Stimulated activated CD4-positive, alpha-beta T cell treated with anti-CD3 and anti-CD28 coated beads, TNF-alpha, amount 100 ng/mL, for 4 hours (primary cell): ENCODE measurements at places on chromosomes 4 and X.

DNA sequence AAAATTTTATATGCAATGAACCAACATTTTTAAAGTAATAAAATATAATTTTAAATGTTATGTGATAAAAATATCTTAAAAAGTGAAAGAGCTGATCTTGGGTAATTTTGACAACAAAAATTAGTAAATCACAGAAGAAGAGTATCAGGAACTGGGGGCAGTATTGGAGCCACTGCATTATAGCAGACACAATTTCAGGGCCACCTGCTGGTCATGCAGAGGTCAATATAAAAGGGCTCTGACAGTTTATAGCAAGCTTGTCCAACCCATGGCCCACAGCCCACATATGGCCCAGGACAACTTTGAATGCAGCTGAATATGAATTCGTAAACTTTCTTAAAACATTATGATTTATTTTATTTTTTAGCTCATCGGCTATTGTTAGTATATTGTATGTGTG is 13.0 kb upstream of the LEF1 start:
- no peak for DNase-seq

GRCh38 chr4:70236125-70236524 is 6.3 kb upstream of the CSN3 start:
- no peak for DNase-seq

DNA sequence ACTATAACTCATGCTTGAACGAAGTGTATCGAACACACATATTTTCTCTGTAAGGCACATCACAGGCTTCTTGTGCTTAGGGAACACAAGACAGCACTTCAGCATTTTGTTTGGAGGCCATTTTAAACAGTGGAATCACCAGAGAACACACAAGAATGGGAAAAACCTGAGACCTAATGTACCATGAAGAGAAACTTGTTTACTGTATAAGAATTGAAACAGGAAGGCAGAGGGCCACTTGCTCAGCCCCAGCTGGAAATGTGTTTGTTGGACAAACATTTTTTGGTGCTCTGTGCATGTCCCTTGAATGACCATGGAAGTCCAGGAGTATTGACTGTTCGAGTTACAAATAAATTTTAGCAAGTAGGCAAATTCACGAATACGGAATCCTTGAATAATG is 47.5 kb downstream of the RAPGEF2 start:
- no peak for DNase-seq

DNA sequence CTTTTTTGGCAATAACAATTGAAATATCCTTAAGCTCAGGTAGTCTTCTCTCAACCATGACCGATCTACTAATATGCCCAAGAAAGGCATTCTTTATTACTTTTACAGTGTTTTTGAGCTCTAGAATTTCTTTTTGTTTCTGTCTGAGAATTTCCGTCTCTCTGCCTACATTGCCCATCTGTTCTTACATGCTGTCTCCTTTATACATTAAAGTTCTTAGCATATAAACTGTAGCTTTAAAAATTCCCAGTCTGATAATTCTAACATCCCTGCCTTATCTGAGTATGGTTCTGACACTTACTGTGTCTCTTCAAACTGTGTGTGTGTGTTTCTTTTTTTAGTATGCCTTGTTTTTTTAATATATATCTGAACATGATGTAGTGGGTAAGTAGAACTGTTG is 658.1 kb downstream of the GRID2 start:
- no peak for DNase-seq

- no peak for DNase-seq
These were observed 842.2 kb downstream of the STIM2 start for GRCh38 chr4:27702730-27703431.

DNA sequence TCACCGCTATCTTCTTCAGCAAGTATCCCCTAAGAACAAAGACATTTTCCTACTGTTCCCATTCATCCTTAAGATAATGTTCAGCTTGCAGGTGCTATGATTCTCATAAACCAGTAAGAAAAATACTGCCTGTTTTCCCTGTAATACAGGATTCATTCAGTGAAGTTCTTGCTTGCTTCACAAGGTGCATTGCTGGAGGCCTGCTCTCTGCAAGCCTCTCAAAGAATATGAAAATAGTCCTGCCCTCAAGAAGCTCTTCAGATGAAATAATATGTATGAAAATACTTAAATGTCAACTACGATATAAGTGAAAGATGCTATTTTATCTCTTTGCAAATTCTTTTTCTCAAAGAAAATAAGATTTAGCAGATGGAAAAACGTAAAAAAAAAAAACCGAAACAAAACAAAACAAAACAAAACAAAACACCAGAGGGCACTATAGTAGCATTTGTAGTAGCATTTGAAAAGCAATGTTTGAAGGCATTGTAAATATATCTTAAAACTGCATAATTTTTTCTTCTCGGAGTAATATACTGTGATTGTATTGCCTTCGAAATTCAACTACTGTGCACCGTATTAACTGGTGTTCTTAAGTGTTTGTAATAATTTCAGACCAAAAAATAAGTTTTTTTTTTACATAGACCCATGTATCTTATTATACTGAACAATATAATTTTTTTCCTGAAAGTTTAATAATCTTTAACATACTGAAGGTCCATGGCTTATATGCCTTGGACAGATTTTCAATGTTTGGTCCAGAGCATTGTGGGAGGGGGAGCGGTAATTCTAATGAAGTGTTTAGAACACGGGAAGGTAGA is 26.0 kb downstream of the ADH4 start:
- DNase-seq: no peak

DNA sequence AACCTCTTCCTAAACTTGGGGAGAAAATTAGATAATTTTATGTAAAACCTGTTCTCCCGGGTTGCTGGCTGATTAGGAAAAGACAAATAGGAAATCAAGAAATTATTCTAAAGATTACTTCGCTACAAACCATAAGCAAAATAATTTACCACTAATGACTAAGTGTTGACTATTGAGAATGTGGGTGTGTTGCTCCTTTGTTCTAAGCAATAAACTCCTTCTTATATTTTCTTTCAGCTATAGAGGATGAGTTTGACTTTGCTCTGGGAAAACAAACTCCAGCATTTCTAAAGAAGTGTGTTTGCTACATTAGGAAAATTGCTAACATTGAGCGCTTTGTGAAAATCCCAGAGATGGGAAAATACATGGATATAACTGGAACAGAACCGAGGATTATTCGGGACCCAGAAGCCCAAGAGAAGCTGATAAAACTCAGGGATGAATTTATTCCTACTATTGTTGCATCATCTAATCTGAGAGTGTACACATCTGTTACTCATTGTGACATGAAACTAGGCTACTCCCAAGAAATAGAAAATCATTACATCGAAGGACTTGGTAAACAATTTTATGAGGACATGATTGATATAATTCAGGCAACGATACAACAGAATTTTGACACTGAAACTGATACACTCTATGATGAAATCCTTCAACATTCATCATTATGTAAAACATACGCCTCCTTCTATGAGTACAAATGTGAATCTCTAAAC is 194.2 kb downstream of the NWD2 start:
- no peak for DNase-seq

GRCh38 chrX:103063191-103063845 is 653 bp downstream of the BEX1 start:
- DNase-seq: no peak

- DNase-seq: no peak
These were observed 201.3 kb downstream of the PTTG2 start for GRCh38 chr4:38161208-38162113.

- DNase-seq: no peak
These were observed 110.0 kb downstream of the PPARGC1A start for GRCh38 chr4:23779839-23780238.

DNA sequence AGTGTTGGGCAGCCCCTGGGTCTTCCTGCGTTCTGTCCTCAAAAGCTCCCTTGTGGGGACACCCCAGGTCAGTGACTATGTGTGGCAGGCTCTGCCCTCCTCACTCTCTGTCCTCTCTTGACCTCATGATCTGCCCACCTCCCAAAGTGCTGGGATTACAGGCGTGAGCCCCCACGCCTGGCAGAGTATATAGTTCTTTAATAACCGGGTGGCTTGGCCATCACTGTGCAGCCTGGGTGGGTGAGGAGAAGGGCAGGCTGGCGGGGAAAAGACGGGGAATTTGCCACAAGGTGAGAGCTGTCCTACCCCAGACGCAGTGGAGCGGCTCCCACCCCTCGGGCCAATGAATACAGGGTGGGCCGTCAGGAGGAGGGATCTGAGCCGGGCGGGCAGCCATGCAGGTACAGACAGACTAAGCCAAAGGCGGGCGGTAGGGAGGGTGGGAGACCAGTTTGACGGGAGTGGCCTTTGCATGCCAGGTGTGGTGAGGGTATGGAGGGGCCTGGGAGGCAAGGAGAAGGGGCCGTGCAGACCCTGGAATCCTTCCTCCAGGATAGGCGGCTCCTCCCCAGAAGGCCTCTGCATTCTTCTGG is 2.5 kb downstream of the SH3BP2 start:
- DNase-seq: no peak

- DNase-seq: no peak
These were observed 207.3 kb upstream of the DCAF8L1 start for GRCh38 chrX:28188526-28188925.

DNA sequence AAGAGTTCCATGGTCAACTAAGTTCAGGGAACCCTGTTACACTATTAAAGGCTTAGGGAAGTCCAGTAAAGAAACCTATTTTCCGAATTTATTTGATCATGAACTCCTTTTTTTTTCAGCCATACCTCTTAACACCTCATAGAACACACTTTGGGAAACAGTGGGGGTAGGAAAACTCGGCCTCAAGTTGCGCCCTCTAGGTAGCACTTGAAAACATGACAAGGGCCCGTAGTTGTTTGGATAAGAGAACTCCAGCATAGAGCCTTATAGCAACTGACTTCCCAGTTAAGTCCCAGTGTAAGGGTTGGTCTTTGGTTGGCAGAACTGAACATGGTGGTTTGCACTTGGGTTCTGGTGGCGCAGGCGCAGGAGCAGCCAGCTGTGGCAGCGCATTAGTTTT is 14.4 kb downstream of the OGT start:
- no peak for DNase-seq

- no peak for DNase-seq
These were observed 142.9 kb downstream of the ANAPC10 start for GRCh38 chr4:144955104-144955503.

GRCh38 chr4:38101563-38101962 is 141.4 kb downstream of the PTTG2 start:
- no peak for DNase-seq

DNA sequence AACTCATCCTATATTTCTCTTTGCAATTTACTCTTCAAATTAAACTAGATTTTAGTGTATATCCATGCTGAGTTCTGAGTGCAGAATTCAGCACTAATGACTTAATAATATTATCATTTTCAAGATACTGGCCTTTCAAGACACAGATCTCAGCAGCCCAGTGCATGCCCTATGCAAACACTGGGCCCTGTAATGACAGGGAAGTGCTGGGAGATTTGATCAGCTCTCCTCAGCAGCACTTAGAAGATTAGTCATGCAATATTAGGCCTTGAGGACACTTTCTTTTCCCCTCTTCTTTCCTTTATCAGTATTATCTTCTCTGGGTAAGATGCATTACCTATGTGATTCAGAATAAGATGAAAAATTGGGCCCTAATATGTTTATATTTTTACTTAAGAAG is 207.1 kb downstream of the PPP3CA start:
- DNase-seq: no peak

DNA sequence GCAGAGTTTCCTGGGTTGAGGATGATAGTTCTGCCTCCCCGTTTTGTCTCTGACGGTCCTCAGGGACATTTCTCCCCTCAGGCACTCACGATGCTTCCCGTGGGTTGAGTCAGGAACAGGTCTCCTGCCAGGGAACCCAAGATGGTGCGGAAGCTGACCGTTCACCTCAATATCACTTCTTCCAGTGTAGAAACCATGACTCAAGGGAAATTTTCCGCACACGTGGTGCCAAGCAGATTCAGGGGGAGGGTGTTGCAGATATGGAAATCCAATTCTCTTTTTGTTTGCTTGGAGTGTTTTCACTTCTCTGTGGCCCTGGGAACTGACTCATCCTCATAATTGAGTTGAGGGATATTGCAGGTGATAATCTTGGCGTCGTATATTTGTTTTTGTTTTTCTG is 46.7 kb downstream of the CXorf49B start:
- DNase-seq: no peak

GRCh38 chr4:150746156-150746555 is 164.2 kb downstream of the MAB21L2 start:
- no peak for DNase-seq
